Activated CD4-positive, alpha-beta T cell treated with anti-CD3 and anti-CD28 coated beads for 4 hours (primary cell): ENCODE measurements at places on chromosomes 16 and 17.
A peak's percentile ranks its signal among the peaks of the same experiment; 100 is the strongest.

DNA sequence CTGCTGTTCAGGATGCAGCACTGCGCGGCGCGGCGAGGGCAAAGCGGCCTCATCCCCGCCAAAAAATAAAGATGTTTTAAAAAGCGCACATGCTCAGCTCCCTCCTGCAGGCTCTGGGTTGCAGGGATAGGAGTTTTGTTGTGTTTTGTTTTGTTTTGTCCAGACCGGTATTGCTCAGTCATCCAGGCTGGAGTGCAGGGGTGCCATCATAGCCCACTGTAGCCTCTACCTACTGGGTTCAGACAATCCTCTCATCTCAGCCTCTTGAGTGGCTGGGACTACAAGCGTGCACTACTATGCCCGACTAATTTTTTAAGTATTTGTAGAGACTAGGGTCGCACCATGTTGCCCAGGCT lies 636 bp downstream of the WWOX start:
- no peak for DNase-seq

GRCh38 chr17:27846042-27846655 lies 45.8 kb upstream of the NOS2 start:
- peak; percentile 8 for DNase-seq

- peak; percentile 85 for DNase-seq
Observed at GRCh38 chr17:62653002-62653825, 25.7 kb downstream of the MRC2 start.

DNA sequence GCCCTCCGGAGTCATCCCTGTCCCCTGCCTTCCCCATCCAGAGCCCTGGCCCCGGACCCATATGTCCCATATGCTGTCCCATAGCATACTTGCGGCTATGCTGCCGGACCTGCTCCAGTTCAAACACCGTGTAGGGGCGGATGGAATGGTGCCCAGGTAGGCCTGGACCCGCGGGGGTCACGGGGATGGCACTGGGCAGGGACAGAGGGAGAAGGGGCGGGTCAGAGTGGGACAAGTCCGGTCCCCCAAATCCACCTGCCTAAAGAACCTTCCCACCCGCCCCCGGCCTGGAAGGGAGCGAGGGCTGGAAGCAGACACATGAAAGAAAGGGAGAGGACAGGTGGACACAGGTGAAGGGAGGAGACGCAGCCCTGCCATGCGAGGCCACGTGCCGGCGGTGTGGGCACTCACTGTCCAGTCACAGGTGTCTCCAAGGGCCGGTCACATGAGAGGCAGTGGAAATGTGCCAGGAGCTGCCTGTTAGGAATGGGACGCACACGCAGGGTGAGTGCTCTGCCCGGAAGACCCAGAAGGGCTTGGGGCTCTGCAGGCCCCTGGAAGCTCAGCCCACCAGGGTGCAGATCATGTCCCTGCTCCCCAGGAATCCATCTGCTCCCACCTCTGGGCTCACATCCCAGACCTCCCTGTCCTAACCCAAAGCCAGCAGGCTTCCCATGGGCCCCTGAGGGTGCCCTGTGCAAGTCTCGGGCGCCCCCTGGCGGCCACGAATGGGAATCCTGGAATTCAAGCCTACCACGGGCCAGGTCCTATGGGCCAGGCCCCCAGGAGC lies 14.0 kb downstream of the UBALD2 start:
- peak; percentile 81 for DNase-seq

DNA sequence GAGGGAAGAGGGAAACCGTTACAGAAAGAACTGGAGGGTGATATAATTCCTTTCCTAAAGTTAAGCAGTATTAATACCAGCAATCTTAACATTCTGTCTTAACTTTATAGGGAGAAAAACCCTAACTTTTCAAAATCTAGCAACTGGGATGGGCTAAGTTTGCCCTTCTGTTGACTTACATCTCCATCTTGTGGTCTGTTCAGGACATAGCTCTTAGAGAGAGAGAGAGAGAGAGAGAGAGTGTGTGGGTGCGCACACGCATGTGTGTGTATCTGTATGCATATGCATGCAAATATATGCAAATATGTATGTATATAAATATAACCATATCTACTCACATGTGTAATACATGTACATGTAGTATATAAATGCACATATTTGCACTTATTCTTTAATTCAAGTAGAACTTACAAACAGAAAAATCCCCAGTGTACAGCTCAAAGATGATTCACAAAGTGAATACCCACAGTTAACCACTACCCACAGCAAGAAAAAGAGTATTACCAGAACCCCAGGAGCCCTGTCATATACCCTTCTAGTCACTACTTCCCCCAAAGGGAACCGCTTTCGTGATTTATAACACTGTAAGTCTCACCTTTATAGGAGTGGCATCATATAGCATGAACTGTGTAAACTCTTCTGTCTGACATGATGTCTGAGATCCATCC lies 46.5 kb downstream of the STX8 start:
- DNase-seq = no peak

DNA sequence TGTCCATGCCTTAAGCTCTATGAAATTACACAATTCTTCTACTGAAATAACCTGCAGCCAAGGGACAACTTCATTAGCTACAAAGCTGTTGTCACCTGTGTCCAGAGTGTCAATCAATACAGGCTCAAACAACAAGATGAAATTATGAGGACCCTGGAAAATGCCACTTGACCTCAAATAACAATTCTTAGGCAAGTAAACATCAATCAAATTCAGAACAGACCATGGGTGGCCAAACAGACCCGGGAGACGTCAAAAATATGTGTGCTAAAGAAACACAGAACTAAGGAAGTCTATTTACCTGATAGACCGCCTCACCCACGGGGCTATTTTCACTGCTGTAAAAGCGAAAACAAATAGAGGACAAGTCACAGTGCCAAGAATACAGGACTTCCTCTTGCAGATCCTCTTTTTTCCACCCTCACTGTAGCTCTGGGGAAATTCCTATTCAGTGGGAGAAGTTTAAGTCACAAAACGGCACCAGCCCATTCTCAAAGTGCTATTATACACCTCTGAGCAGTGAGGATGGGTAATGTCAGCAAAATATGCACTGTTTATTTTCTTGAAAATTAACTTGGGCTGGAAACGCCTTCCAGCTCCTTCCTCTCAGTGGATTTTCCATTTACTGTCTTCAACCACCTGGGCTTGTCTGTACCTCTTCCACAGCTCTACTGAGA lies 2.7 kb downstream of the LITAF start:
- DNase-seq = peak; percentile 23

DNA sequence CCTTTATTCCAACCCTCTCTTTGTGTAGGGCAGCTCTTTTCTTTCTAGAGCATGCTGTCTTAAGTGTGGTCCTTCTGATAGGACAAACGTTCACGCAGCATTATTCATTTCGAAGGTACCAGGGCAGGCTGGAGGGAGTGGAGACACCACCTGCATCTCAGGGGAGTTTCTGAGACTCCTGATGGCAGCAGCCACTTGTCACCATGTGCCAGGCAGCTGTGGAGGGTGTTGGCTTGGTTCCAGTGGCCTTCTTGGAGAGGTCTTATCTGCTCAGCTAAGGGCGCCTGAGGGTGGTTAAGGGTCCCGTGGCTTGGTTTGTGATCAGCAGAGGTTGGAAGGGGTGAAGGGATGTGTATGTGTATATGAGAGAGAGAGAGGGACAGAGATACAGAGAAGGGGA lies 257.1 kb upstream of the EEF2KMT start:
- no peak for DNase-seq

GRCh38 chr17:69857412-69857835 lies 217.6 kb upstream of the KCNJ16 start:
- DNase-seq = no peak

- DNase-seq = no peak
Observed at GRCh38 chr17:30433514-30433913, 43.7 kb upstream of the GOSR1 start.

DNA sequence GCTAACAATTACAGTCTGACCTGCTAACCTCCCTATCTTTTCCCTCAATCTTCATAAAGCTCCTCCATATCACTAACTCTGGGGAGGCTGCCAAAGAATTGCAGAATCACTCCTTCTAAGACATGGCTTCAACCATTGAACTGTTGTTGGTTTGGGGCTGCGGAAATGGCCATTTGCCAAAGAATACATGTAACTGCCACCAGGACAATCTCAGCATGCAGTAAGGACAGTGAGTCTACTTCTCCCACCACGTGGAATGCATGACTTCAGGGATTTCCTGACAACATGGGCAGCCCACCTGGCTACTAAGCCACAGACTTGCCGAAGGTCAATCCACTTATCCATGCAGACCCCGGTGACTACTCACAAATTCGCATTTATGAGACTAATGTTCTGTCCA lies 104.3 kb upstream of the NUDT7 start:
- no peak for DNase-seq

DNA sequence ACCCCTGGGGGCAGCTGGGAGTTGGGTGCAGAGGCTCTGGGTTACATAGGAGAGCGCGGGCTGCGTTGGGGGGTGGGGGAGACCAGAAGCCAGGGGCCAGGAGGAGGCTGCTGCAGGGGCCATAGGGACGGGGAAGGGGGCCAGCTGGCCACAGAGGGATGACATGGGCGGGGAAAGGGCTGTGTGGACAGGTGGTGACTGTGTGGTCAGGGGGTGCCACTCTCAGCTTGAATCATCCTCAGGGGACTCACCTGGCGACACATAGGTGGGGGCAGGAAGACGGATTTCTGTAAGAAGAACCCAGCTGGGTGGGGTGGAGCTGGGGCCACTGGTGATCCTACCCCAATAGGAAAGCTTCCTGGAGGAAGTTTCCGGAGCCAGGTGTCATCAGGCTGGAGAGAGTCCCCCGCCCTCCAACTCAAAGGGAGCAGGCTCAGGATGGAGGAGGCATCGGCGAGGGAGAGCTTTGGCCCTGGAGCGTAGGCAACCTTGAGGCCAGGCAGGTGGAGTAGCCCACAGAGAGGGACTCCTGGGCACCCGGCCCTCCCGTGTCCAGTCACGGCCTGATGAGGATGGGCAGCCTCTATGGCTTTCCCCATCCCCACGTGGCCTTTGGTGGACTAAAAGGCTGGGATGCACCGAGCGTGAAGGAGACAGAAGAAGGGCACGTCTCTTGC lies 1.2 kb downstream of the TRPV3 start:
- DNase-seq = no peak
